ENCODE measurements at places on chromosomes 7 and 10. TPM values are rescaled to one million over a fixed set of nuclear protein-coding genes. Genes with fewer than 3 reads are reported as not detected.

Gene HTR5A
- total RNA-seq, result not detected

Gene FGFR2
- total RNA-seq, result 7.4 TPM

Gene GCK
- total RNA-seq, result not detected

Gene MMD2
- not detected for total RNA-seq

Gene STEAP1B
- total RNA-seq, result not detected

Gene FAM24A
- not detected for total RNA-seq

Gene AGAP5
- total RNA-seq, result not detected

Gene KLLN
- total RNA-seq, result not detected

Gene CYP2W1
- total RNA-seq, result not detected

Gene HECW1
- total RNA-seq, result 35.3 TPM

Gene NXPH1
- total RNA-seq, result 0.14 TPM

Gene PRR15
- 4.2 TPM for total RNA-seq

Gene XPNPEP1
- total RNA-seq, result 101 TPM

Gene UCMA
- not detected for total RNA-seq

Gene HOGA1
- total RNA-seq, result 70.8 TPM

Gene TOMM7
- 274 TPM for total RNA-seq

Gene UFSP1
- 11.8 TPM for total RNA-seq

Gene FRMD4A
- total RNA-seq, result 3.8 TPM

Gene SP4
- 2.5 TPM for total RNA-seq

Gene STRIP2
- total RNA-seq, result 1.7 TPM

Gene METTL27
- total RNA-seq, result 71.8 TPM

Gene NPY4R
- not detected for total RNA-seq

Gene WDR91
- 19.4 TPM for total RNA-seq

Gene IGFBP3
- 370 TPM for total RNA-seq

Gene RBP3
- not detected for total RNA-seq

Gene ETV1
- total RNA-seq, result 2.5 TPM

Gene DNAH11
- total RNA-seq, result 0.06 TPM

Gene FAM25G
- total RNA-seq, result not detected

Gene AEBP1
- not detected for total RNA-seq

Gene GPNMB
- total RNA-seq, result 33.1 TPM

Gene TSPAN15
- 51.0 TPM for total RNA-seq

Gene TRIM73
- total RNA-seq, result 2.4 TPM

Gene PRLHR
- total RNA-seq, result not detected

Gene NOS3
- total RNA-seq, result 12.0 TPM

Gene CISD1
- total RNA-seq, result 85.7 TPM

Data from Caki2 (cell line).